ENCODE measurements at places on chromosomes 6 and 20.

DNA sequence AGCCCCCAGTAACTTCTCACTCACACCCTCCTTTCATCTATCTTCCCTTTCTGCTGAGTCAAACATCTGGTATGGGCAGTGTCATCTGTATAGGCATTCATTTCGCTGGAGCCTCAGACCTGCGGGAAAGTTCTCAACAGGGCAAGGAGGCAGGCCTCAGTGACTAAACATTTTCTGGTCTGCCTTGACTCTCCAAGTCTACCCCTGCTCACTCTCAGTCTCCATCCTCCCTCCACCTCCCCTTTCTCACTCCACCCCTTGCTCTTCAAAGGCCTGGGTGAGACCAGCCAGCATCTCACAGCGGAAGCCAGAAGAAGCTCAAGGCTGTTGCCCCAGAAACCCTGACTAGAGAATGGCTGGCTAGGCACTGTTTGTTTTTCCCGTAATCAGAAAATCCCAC is 105.0 kb upstream of the BEND6 start:
- no peak for DNase-seq

GRCh38 chr20:51541189-51542032 is 1.1 kb downstream of the NFATC2 start:
- DNase-seq, result peak; percentile 55

GRCh38 chr6:13485923-13486562 is 1.4 kb downstream of the GFOD1 start:
- no peak for DNase-seq

GRCh38 chr6:14382678-14383236 is 265.2 kb downstream of the CD83 start:
- DNase-seq, result no peak

- no peak for DNase-seq
These were observed 139.9 kb downstream of the AGPAT4 start for GRCh38 chr6:161133963-161134362.

DNA sequence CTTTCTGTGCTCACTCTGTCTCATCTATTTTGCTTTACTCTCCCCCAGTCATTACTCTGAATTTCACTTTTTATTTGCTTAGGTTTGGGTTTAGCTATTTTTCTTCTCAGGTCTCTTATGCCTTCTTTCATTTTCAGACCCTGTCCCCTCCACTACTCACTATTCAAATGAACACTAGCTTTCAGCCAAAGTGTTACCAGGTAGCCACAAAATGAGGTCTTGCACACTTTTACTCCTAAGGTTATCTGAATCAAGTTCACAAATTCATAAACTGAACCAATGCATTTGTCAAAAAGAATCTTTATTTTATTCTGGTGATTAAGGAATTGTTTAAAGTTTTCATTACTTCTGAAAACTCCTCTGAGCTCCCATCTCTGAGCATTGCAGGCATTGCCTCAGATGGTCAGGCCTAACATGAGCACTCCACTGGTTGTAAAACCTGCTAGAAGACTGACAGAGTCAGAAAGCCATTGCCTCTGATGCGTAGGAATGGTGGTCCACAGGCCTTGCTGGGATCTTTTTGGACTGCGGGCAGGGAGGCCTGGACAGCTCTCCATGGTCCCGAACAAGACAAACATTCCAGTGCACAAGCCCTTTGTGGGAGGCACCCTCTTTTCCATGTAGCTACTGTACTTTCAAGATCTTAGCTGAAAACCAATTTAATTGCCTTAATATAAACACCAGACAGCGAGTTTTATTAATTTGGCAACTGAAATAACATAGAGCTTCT is 48.5 kb downstream of the FYN start:
- DNase-seq, result no peak

DNA sequence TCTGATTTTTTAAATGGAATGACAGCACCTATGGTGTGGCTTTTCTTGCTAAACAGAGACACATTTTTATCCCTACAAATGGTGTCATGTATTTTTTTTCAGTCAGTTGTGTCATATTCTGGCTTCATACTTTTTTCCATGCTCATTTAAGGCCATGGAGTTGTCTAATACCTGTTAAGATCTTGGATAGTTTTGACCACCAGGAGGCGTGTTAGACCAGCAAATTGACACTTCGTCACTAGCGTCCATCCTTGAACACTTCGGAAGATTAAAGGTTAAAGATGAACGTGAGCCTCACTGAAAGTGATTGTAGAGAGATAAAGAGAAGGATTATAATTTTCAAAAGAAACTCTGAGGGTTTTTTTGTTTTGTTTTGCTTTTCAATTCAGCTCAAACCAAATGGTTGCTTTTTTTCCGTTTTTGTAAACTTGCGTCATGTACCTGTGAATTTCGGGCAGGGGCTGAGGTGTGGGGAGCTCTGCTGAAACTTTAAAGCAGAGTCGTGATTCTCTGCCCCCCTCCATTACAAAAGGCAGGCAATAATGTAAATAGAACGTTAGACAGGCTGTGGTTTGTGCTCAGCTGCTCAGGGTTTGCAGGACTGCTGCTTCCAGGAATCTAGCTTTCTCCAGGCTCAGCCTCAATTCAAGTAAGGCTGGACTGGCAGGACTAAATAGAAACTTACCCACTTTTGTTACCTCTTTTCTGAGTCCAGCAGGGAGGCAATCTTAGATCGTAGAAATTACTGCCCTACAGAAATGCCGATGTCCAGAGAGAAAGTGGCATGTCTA is 245.1 kb downstream of the FOXA2 start:
- no peak for DNase-seq

- DNase-seq, result no peak
These were observed 75.1 kb upstream of the SCGN start for GRCh38 chr6:25576919-25577318.

DNA sequence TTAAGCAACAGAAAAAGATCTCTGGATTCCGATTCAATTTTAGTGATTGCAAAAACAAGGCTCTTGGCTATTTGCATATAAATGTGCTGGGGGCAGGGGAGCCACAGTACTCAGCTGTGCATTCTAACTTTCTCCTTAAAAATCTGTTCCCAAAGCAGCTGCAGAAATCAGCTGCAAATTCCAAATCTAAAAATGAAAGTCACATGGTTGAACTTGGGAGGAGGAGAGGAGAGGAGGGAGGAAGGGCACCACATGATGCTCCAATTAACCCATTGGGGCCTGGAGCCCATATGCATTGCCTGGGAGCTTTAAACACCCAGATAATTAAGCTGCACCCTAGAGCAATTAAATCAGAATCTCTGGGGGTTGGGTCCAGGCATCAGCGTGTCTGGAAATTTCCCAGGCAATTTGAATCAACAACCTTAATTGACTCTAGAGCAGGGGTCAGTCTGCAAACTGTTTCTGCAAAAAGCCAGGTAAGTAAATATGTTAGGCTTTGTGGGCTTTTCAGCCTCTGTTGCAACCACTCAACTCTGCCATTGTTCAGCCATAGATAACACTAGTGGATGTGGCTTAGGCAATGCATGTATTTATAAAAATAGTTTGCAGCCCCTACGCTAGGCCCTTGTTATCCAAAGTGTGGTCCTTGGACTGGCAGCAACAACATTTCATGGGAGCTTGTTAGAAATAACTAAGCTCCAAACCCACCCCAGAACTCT is 508.1 kb downstream of the KIF16B start:
- DNase-seq, result no peak

- no peak for DNase-seq
These were observed 8.9 kb upstream of the PKIG start for GRCh38 chr20:44573501-44573869.

DNA sequence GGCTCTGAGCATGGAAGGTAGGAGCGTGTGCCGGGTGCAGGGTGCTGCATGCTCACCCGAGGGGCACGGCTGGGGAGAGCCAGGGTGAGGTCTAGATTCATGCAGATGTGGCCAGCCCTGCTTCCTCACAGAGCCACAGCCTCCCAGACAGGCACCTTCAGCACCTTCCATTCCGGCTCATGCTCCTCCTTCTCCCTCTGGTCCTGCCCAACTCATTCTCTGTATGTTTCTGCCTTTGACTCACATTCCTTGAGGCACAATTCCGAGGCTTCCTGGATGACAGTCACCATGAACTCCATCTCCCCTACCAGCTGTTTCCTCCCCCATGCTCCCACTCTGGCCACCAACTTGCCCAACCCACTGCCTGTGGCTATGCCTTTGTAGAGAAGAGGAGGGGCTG is 35.4 kb downstream of the DACT2 start:
- DNase-seq, result no peak

GRCh38 chr6:39093149-39093708 is 21.8 kb downstream of the SAYSD1 start:
- no peak for DNase-seq

GRCh38 chr6:137473598-137473997 is 20.6 kb downstream of the OLIG3 start:
- no peak for DNase-seq

DNA sequence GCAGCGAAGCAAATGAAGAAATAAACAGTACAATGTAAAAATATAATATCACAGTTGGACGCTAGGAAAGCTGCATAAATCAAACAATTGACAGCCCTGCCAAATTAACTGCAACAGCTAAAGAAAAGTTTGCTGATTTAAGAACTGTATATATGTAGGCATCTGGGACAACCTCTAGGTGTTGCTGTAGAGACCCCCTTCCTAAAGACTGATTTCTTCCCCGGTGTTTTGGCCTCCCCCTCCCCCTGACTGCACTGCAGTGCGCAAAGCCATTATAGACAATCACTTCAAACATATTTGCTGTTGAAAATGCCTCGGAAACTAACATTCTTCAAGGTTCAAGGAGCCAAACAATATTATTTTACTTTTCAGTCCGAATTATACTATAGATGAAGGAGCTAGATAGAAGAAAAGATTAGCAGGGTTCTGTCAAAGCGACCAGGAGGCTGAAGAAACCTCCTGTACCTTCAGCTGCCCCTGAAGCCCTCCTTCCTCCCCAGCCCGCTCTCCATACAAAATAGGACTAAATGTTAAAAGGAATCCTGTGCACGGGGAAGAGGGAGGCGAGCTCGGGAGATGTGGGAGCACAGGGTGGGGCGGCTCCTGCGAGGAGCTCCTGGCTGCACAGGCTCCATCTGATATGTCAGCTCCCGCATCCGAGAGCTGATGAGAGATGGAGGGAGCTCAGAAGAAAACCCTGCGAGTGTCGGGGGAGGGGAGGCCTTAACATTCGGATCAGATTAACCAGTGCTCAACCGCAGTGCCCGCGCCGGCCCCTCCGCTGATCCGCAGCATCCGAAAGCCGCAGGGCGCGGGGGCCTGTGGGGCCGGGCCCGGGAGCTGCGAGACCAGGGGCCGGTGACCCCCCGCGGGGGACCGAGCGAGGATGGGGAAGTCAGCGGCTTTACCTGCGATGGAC is 822 bp downstream of the ELOVL4 start:
- DNase-seq, result no peak

GRCh38 chr6:18347021-18347577 is 40.1 kb upstream of the RNF144B start:
- no peak for DNase-seq

DNA sequence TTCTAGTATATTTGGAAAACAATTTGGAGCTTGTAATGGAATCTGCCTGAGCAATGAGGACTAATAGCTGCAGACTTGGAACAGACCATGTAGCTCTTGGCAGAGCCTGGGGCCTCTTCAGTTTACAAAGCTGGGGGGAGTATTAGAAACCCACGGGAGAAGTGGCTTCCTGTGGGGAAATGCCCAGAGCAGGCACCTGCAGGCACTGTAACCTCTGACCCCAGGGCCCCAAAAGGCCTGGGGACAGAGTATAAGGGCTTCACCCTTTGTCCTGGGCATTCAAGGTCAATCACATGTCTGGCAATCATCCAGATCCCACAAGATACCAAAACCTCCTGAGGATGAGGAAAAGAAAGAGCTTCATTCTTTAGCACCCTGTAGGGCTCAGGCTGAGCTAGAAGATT is 19.4 kb downstream of the PKIG start:
- no peak for DNase-seq

DNA sequence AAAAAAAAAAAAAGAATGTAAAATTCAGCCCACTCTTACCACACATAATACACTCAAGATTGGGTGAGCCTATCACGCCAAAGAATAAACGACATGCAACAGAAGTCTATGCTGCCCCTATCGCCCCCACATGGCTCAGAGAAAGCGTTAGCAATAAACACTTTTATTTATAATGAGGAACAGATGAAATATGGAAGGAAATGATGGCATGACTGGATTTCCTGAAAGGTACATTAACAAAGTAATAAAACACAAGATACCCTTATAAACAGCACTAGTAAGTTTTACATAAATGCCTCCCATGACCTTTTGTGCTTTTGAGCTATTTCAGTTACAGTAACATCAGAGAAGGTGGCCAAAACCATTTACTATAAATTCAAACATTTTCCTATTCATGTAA is 71.4 kb upstream of the SCAF8 start:
- DNase-seq, result no peak

DNA sequence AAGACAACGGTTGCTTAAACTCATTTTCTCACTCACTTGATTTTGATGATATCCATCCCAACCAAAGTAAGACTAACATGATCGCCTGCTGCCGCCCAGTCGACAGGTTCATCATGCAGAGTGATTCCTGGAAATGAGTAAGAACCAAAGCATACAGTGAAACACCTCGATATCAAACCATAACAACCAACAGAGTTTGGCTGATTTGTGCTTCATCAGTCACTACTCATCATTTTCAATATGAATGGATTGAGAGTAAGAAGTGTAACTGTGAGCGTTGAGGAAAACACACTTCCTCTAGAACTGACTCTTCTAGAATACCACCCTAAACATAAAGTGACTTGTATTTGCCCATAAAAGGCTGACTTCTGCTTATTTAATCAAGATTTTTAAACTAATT is 29.2 kb upstream of the ALDH8A1 start:
- no peak for DNase-seq

GRCh38 chr20:4601630-4602296 is 119.9 kb upstream of the PRND start:
- no peak for DNase-seq

DNA sequence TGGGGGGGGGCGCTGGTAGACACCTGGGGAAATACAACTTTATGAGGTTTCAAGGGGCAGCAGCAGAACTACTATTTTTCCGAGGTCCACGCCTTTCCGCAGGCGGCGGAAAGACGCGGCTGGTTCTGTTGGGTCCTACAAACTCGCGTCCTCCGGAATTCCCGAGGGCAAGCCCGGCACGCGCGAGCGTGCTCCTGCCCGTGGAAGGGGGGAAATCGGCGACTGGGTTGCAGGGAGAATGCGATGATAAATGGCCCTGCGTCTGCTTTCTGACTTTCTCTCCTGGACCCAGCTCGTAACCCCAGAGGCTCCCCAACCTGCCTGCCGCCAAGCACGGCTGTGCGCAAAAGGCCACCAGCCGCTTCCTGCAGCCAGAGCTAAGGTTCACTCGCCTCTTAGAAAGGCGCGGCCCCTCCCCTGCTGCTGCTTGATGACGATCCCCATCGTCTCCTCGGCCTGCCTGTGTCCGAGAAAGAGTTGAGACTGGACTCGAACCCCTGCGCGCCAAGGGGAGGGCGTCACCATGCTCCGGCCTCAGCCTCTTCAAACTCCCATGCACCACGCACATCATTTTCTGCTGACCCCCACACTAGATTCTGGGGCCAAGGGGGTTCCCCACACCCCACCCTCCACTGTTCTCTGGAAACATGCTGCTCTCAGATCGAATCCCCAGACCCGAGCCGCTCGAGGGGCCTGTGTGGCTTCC is 6.7 kb downstream of the FOXA2 start:
- DNase-seq, result no peak

GRCh38 chr6:13307508-13307995 is 20.8 kb downstream of the TBC1D7 start:
- DNase-seq, result no peak
